T-cell (primary cell): ENCODE measurements at places on chromosomes 16 and 17.

DNA sequence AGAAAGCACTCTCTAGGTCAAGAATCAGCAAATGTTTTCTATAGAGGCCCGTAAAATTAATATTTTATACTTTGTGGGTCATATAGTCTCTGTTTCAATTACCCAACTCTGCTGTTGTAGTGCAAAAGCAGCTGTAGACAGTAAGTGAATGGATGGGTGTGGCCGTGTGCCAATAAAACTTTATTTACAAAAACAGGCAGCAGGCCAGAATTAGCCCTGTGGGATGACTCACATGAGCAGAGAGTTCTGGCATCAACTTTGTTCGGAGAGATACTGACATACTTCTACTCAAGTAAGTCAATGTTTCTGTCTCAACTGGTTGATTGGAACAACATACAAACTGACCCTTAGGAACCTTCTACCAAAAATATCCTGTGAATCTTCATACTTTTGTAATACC, 616.2 kb downstream of the MAF start:
- DNase-seq: no peak

DNA sequence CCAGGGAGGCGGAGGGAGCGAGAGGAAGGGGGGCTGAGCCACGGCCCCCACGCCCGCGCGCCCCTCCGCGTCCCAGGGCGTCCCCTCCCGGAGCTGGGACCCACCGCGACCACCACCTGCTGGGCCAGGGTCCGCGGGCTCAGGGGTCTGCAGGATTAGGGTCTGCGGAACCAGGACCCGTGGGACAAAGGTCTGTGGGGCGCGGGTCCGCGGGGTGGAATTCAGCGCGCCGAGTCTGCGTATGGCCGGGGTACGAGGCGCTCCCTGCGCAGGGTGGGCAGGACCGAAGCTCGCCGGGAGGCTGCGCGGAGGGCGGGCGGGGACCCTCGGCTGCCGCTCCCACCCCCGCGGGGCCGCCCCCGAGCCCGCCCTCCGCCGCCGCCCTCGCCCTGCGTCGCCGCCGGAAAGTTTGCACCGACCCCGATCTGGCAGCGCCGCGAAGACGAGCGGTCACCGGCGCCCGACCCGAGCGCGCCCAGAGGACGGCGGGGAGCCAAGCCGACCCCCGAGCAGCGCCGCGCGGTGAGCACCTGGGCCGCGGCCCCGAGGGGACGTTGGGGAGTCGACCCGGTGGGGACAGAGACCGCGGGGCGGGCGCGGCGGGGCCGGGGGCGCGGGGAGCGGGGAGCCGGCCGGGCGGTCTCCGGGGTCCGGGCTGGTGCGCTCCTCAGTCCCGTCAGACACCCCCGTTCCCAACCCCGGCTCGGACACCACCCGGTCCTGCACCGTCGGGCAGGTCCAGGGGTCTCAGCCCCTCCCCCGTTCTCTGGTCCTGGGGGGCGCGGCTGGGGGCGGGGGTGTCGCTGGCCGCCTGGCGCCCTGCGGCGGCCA, at the start of gene GCGR:
GCGR (plus strand) TSS at position 423 of the 831 bp plus-strand sequence. CDS start 4,869 bp downstream, outside the sequence.
- DNase-seq: no peak

GRCh38 chr16:9874219-9874618, 308.0 kb downstream of the GRIN2A start:
- DNase-seq: no peak

DNA sequence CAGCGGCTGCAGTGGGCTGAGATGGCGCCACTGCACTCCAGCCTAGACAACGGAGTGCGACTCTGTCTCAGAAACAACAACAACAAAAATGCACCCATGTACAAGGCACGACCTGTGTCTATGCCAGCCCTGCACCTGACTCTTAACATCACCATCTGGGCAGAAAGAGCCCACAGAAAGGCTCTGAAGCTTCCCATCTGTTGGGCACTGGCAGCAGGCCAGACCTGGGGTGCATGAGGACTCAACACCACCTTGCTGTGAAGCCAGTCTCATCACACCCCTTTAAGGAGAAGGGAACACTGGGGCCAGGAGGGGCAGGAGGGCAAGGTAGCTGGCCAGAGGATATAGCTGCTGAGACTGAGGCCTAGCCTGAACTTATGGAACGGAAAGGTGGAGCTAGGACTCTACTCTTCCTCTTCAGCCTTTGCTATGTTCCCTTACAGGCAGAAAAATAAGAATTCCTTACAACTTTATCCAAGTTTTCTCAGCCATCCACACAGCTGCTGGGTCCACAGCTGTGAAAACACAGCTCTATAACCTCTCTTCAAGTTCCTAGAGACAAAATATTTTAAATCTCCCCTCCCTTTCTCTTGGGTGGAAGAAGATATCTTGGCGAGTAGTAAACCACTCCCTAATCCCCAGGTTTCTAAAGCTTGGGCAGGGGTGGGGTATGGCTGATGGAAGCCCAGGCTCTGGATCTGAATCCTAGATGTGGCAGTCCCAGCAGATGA, 2.8 kb downstream of the ELOB start:
- no peak for DNase-seq

GRCh38 chr16:80652441-80652840, 111.6 kb downstream of the DYNLRB2 start:
- DNase-seq: no peak

GRCh38 chr16:85959686-85960085, 60.7 kb downstream of the IRF8 start:
- DNase-seq: no peak

- DNase-seq: no peak
Measured at GRCh38 chr17:31250229-31250628, 46.8 kb downstream of the OMG start.

DNA sequence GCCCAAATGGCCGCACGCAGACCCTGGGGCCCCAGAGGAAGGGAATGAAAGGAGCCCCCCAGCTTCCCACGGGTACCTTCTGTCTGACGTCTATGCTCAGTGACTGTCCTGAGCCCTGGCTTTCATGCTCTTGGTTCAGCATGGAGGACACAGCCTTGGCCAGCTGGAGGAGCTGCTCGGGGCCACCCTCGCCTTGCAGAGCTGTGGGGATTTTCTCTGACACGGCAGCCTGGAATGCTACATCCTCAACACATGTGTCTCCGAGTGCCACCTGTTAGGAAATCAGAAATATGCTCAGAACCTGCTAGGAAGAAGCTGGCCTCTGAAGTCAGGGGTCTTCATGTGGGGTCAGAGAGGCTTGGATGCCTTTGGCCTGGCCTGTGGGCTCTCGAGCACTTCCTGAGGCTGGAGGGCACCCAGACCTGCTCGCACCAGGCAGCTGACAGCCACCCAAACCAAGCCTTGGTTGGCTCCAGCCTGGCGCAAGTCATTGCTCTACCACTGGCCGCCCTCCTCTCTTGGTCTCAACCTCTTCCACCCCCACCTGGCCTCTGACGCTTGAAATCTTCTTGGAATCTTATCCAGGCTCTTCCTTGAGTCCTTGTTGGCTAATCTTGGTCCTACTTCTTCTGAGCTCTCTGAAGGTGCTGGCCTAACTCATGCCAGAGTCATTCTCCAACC, 63.7 kb upstream of the BCO1 start:
- DNase-seq: no peak

- peak; percentile 43 for DNase-seq
Measured at GRCh38 chr17:36705874-36706731, 104.7 kb downstream of the MRM1 start.

DNA sequence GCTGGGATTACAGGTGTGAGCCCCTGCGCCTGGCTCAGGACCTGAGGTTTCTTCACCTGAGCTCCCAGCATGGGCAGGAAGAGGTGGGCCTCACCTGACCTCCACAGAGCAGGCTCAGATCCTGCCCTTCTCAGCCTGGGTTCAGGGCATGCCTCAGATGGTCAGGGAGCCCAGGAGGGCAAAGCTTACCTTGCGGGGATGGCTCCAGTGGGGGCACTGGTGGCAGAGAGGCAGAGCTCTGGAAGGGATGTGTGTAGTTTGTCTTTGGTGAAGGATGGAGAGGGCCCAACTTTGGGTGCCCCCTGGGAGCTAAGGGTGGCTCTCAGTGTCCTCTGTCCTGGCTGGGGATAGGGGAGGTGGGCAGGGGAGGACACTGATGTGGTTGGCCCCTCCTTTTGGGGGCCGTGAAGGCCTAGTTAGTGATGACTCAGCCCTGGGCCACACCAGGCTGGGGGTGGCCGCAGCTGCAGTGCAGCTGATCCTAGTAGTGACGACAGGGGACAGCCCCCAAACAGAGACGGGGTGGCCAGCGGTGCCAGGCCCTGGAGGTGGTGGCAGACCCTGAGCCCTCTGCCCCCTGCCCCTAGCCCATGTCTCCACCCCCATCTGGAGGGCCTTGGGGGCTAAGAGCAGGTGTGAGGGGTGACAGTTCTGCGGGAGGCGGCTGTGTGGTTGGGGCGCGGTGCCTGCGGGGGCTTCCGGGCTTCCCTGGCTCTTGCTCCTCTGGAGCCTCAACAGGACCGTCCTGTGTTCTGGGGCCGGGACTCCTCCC, 5.8 kb downstream of the NHERF2 start:
- DNase-seq: no peak
